Posterior vena cava (tissue), 2 donors: ENCODE measurements at places on chromosomes 1 and 21. TPM values are rescaled to one million over a fixed set of nuclear protein-coding genes. Genes with fewer than 3 reads are reported as not detected.
A peak's percentile ranks its signal among the peaks of the same experiment; 100 is the strongest.

DNA sequence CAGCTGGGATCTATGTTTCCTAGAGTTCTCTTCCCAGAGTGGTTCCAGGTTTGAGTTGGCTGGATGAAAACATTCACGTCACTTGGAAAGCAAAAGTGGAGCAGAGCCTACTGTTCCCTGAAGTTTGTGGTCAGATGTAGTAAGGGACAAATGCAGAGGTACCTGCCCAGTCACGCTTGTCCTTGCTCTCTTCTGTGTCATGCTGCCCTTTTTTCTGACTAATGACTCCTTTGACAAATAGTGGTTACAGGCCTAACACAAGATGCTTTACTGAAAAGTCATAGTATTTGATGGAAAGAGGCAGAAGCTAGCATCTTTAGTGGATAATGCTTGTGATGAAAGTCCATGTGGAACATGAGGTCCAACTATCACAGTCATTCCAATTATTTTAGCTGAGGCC is 881.4 kb upstream of the B3GALT2 start:
- DNase-seq, result no peak

GRCh38 chr1:112855152-112855828 is 100.7 kb downstream of the SLC16A1 start:
- no peak for DNase-seq

DNA sequence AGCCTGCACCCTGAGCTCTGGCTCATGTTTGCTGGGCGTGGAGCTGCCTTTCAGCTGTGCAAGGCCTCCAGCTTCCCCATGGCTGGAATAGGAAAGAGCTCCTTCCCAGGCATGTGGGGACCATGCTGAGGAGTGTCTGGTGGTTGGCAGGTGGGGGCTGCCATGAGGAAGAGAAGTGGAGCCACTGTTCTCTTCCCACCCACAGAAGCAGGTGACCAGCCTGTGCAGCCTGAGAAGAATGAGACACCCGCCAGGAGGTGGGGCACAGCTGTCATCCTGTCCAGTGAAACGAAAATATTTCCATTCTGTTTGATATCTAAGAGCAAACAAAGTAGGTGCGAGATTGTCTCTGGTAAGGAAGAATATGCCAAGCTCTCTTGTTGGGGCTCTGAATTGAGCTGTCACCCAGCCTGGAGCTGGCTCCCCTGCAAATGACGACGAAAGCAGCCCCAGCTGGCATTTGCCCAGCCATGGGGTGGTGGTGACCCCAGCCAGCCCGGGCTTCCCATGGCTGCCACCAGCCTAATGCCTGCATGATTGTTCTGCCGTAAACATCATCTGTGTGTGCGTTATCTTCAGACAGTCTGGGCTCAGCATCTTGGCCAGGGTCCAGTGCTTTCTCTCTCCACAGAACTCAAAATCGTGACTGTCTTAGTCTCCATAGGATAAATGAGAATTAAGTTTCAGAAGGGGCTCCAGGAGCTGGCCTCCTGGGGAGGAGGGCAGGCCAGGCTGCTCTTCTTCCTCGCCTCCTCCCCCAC is 429.8 kb upstream of the VAMP3 start:
- no peak for DNase-seq

DNA sequence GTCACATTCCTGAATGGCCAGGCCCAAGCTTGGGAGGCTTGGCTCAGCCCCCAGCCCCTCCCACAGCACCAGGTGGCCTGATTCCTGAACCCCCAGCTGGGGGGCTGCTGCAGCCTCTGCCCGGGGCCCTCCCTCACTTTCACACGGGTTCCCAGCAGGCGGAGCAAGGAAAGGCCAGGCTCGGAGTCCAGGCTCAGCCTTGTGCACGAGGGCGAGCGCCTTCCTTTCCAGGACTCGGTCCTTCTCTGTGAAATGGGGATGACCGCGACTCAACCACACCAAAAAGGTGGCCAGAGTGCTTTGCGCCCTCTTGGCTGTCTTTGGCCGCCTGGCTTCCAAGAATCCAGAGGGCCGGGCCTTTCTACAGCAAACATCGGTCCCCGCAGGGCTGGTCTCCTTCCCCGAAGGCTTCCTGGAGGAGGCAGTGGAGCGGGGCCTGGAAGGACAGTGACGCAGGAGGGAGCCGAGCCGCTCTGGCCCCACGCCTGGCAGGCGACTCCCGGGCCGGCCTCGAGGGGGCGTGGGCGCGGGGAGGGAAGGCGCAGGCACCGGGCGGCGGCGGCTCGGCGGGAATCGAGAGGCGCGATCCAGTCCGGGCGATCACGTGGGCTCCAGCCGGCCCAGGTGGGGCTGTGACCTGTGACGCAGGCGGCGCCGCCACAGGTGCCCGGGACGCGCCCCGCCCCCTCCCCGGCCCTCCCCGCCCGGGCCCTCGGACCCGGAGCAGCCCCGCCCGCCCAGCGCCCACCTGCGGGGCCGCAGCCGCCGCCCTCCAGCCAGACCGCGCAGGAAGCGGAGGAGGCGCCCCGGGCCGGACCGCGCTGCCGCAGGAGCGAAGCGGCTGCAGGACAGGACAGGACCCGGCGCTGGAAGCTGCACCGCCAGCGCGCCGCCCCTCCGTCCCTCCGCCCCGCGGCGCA is at the start of gene ARHGEF16:
Gene ARHGEF16, plus strand, starts transcription at position 775 of the 920 bp plus-strand sequence. CDS start 8,420 bp downstream, outside the sequence.
- DNase-seq, result no peak

DNA sequence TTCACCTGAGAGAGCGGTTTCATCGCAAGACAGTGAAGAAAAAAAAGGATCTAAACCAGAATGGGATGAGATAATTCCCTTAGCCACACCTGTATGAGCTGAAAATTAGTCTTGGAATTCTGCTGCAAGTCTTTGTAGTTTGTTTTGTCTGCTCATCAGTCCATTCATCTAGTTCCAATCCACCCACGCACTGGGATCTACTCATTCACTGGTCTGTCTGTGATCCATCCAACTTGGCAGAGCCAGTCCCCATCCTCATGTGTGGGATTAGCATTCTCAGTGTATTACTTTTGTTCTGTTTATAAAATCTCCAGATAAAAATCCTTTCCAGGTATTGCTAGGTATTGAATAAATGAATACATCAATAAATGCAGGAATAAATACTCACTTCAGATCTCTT is 266.5 kb upstream of the USP24 start:
- no peak for DNase-seq

GRCh38 chr1:114173680-114174079 is 20.0 kb upstream of the SYT6 start:
- no peak for DNase-seq

- DNase-seq, result no peak
Observed at GRCh38 chr1:232784794-232785193, 20.4 kb upstream of the MAP10 start.

GRCh38 chr1:90045853-90046563 is 51.1 kb downstream of the ZNF326 start:
- DNase-seq, result no peak

- no peak for DNase-seq
Observed at GRCh38 chr1:87743256-87743655, 414.6 kb downstream of the LMO4 start.

DNA sequence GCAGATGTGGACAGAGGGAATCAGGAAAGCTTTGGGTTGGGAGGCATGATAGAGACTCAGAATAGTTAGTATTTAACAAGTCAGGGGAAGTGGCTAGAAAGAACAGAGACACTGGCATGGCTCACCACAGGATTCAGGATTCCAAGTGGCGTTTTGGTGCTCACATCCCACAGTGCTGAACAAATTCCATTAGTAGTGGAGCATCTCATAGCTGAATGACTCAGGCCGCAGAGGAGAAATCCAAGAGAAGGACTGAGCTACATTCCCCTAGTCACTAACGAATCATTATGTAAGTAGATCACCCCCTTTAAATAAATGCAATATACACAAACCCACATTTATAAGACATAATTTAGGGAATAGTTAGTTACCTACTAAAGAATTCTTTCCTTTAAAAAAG is 5.0 kb upstream of the KCNJ9 start:
- DNase-seq, result no peak

DNA sequence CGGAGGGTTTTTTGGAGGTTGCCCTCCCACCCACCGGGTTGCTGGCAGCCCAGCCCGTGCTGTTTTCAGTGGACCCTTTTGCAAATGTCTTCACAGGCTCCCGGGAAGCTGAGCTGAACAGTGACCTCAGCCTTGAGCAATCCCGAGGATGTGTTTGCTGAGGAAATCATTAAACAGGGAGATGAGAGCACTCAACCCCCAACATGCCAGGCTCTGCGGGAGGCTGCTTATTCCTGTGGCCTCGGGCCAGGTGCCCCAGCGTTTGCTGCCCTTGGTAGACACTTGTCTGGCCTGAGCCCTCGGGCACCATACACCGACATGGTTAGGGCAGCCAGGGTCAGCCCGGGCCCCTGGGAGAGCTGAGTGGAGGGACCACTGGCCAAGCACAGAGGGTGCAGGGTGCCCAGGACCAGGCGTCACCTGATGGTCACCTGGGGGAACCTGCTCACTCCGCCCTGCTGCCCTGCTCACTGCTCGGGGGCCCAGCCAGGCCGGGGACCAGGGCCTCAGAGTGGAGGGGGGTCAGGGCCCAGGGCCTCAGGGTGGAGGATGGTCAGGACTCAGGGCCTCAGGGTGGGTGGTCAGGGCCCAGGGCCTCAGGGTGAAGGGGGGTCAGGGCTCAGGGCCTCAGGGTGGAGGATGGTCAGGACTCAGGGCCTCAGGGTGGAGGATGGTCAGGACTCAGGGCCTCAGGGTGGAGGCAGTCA is 42.5 kb upstream of the POFUT2 start:
- peak; percentile 81 for DNase-seq

DNA sequence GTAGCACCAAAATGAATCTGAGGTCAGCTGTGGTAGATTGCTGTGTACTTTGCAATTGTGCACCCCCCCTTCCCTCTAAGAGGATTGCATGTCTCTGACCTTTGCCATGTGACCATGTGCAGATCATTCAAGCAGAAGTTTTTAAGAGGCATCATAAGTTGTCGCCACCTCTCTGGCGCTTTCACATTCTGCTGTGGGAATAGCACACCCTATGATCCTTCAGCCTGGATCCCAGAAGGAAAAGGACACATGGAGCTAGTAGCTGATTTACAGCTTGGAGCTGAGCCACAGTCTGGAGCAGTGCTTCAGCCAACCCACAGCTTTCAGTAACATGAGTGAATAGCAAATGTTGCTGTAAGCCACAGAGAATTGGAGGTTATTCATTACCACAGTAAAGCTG is 158.5 kb downstream of the TSEN15 start:
- DNase-seq, result no peak

DNA sequence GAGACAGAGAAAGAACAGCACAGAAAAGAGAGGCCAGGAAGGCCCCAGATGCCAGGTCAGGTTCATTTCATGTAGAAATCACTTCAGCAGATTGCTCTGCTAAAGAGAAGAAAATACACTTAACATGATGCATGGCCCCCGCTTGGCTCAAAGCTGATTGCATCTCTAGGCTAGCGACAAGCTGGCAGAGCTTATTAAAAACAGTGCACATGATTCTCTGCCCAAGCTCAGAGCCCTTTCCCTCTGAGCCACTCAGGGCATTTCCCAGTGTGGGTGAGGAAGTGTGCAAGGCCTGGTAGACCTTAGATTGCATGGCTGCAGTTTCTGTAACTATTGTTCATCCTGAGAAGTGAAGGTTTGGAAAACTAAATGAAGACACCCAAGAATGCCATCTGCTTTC is 3.3 kb upstream of the CAPN9 start:
- DNase-seq, result no peak

Gene VCAM1
- 24.2 TPM for total RNA-seq

Gene VPS26C
- total RNA-seq, result 44.4 TPM

Gene FMO2
- total RNA-seq, result 42.3 TPM

Gene CYP4X1
- total RNA-seq, result 5.9 TPM

Gene CYP4A11
- total RNA-seq, result not detected

Gene CGN
- total RNA-seq, result 0.29 TPM

Gene DOP1B
- 17.2 TPM for total RNA-seq
